Glutamatergic neuron (in vitro differentiated cells): ENCODE measurements at places on chromosomes 1 and 21. TPM values are rescaled to one million over a fixed set of nuclear protein-coding genes. Genes with fewer than 3 reads are reported as not detected.

- DNase-seq = no peak
These were observed 23.3 kb downstream of the PAX7 start for GRCh38 chr1:18653916-18654315.

DNA sequence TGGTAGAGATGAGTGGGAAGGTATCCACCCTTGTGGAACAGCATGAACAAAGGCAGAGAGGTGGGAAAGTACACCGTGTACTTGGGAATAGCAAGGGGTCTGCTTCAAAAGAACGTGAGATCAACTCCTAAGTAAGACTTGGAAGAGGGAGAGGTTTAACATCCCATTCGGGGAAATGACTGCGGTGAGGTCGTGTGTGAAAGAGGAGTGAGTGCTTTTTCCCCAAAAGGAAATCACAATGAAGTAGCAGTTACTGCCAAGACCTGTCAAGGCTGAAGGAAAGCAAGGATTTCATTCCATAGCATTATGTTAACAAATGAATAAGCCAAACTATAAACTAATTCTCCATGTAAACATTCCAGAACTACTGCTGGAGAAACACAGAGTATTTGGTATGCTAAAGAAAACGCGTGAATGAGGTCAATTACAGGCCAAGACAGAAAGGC, 20.0 kb upstream of the SYDE2 start:
- no peak for DNase-seq

GRCh38 chr1:209038316-209038715, 545.2 kb upstream of the CAMK1G start:
- no peak for DNase-seq

GRCh38 chr1:229159668-229160544, 111.0 kb upstream of the RAB4A start:
- DNase-seq = no peak

The CELA3A gene
- not detected for total RNA-seq

The LCE1C gene
- not detected for total RNA-seq

DNA sequence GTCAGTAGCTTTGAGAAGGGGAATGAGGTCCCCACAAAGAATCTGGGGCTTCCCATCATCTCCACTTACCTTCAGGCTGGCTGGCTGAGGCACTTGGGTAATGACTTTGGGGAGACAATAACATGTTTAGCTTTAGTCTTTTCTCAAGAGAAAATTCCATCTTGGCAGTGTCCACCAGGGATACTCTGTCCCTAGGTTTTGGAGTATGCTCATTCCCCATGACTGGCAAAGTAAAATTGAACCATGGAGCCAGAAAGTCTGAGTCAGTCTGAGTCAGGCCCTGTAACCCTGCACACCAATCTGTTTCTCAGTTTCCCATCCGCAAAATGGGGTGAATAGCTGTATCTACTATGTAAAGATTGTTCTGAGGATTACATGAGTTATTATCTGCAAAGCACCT, 28.2 kb downstream of the RUNX1 start:
- DNase-seq = no peak

The RGS13 gene
- not detected for total RNA-seq

DNA sequence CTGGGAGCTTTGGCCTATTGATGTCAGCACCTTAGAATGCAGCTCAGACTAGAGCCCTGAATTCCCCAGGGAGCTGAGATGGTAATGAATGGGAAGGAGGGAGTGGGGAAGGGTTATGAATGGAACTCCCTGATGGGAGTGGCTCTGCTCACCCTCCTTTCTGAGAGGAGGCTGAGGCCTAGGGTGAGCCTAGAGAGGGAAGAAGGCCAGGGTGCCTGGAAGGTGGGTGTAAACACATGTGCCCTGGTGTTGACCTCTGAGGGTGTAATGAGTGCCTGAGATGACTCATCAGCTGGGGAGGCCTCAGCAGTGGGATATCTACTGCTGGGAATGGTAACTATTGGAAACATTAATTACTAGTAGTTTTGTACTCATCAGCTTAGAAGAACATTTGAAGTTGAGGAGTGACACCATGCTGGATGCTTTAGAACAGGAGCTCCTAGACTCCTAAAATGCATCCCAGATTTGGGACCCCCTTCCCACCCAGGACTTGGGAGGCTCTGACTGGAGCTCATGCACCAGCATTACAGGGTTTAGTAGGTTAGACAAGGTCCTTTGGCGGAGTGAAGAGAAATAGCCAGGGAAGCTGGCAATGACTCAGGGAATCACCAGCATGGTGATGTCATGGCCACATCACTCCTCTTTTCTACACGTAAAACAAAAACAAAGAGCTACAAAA, 16.0 kb upstream of the PIGV start:
- DNase-seq = no peak

GRCh38 chr1:246587032-246587431, 20.8 kb downstream of the CNST start:
- no peak for DNase-seq

GRCh38 chr1:162856260-162856659, 4.7 kb downstream of the CCDC190 start:
- no peak for DNase-seq

The SIM2 gene
- 4.8 TPM for total RNA-seq

The TMEM167B gene
- total RNA-seq = 30.8 TPM

DNA sequence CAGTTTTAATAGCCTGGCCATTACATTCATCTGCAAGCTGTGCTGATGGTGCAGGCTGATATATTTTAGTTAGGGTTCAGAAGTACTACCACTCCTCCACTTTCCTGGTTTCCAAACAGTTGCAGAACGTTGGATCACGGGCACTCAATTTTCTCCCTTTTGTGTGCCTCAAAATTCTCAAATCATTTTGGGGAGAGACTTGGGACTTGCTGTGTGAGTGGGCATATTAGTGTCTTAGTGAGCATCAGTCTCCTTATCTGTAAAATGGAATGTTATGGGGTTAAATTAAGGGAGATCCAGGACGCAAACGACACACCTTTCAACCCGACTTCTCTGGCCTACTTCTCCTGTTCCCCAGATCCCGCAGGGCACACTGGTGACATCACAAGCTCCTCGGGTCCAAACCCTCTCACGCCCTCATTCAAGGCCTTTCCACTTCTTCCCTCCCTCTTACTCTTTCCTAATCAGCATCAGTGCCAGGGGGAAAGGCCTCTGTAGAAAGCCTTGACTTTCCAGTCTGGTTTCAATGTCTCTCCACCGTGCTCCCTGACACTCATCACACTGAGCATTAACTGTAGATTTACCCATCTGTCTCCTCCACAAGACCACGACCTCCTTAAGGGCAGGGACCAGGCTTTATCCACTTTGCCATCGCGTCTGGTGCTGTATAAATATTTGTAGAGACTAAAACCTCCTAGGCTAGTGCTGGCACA, 1.2 kb downstream of the PIGP start:
- no peak for DNase-seq

DNA sequence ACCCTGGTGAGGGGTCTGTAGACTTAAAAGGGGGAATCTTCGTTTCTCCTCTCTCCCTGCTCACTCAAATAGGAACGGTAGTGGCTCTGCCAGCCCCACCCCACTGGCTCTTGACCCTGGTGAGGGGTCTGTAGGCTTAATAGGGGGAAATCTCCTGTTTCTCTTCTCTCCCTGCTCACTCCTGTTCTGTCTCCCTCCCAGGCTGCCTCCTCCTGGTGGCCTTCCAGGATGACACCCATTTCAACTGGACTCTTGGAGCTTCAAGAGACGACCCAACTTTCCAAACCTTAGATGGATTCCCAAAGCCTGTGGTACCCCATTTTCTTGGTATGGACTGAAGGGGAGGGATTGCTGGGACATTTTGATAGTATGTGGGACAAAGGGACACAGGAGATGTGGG, 1.4 kb upstream of the EPHB2 start:
- peak; percentile 55 for DNase-seq

- DNase-seq = no peak
These were observed 31.5 kb downstream of the PRKAA2 start for GRCh38 chr1:56676571-56677035.

- no peak for DNase-seq
These were observed 19.9 kb upstream of the SLC35F3 start for GRCh38 chr1:233884461-233885151.

DNA sequence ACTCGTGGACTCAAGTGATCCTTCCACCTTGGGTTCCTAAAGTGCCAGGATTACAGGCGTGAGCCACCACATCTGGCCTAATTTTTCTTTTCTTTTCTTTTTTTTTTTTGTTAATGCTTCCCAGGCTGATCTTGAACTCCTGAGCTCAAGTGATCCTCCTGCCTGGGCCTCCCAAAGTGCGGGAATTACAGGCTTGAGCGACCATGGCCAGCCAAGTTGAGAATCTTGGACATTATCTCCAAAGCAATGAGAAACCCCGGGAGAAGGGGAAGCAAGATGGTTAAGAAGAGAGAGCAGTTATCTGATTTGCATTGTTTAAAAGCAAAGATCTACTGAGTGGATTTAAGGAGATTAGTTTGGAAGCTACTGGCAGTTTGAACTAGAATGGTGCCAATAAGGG, 9.1 kb downstream of the HIPK1 start:
- no peak for DNase-seq

DNA sequence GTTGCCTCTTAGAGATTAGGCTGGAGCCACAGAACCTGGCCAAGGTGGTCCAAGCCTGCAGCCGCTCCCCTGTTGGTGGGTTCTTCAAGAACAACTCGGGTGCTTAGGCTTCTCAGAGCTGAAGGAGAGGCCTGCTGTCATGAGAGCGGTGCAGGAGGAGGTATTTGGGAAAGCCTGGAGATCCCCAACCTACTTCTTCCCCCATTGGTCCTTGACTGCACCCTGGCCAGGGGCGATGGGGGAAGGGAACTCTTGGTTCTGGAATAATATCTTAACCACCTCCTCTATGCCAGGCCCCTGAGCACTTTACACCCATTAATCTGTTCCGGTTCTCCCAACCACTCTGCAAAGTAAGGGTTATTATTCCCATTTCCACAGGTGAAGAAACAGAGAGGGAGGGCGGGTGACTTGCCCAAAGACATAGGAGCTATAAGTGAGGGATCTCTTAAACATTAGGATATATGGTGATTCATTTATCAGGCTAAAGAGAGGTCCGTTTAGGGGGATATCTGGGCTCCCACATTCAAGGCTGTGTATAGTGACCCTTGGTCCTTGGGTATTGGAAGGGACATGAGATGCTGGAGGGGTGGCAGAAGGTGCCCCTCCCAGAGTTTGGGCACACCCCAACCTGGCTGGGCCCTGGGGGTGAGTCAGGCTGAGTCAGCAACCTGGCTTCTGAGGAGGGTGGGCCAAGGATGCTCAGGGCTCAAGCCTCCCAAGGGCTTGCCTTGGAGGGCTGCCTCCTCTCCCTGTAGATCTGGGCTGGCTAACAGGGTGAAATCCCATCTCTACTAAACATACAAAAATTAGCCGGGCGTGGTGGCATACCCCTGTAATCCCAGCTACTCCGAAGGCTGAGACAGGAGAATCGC, 5.2 kb downstream of the TRNP1 start:
- no peak for DNase-seq

DNA sequence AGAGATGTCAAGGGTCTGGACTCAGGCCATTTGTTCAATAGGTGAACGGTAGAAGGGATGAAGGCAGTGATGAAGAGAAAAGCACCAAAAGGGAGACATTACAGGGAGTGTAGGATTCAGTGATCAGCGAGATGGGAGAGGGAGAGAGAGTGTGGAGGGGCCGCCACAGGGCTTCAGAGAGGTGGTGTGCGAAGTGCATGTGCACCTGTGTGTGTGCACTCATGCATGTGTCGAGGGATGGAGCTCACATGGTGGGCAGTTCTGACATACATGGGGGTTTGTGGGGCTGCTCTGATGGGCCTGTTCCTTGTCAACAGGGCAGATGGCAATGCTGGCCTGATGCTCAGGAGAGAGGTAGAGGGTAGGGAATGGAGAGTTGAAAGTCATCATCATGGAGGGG, 11.4 kb upstream of the KCNA2 start:
- DNase-seq = no peak

The VHLL gene
- not detected for total RNA-seq

The KRTAP21-2 gene
- total RNA-seq = not detected

The TINAGL1 gene
- not detected for total RNA-seq

DNA sequence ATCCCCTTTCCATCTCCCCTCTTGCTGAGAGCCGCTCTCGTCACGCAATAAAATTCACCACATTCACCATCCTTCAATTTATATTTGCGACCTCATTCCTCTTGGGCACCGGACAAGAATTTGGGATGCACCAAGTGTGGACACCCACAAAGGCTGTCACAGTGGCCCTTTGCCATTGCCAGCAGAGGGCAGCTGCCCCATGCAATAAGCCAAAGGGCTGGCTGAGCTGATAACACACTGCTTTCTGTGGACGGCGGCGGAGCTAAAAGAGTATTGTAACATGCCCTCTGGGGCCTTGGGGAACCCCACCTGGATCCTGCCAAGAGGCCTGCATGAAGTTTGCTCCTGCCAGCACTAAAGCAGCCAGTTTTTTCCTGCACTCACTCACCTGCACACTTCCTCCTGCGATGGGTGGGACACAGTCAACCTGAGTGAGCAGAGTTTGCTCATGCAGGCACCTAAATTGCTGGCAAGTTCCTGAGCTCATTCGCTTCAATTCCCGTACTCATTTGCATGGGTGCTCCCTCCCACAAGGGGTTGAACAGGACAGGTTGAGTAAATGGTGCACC, 792.3 kb upstream of the ADAMTS5 start:
- DNase-seq = peak; percentile 16

The CLCC1 gene
- 26.4 TPM for total RNA-seq
